NCI-H2081 treated with DMSO at 0.1 percent for 48 hours (cell line): ENCODE measurements at places on chromosomes 5 and 9.

DNA sequence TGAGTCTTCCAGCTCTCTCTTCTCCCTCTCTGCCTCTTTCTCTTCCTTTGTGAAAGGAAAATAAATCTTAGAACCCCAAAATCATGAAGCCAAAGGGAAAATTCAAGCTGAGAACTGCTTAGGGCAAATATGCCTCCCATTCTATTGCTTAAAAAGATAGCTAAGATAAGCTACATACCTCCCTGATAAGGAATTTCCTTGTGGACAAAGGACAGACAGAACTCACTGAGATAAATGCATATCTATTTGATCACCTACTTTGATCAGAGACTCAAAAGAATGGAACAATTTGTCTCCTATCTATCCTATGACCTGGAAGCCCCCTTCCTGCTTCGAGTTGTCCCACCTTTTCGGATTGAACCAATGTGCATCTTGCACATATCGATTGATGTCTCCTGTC lies 220.6 kb upstream of the NMUR2 start:
- no peak for DNase-seq

- DNase-seq, result no peak
Observed at GRCh38 chr5:125422342-125422741, 675.9 kb upstream of the ZNF608 start.

DNA sequence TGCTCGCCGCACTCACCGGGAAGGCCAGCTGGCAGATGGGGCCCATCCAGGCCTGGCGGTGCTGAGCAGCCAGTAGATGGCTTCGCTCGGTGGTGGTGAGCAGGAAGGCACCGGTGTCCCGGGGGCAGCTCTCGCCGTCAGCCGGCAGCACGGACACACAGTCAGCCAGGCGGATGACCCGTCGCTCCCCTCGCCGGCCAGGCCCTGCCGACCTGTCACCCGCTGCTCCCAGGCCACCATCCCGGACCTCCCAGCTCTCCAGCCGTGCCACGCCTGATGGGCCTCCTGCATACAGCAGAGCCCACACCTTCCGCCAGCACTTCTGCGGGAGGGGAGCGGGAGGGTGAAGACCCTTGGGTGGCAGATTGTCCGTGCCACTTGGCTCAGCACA lies 1.4 kb downstream of the DOK3 start:
- no peak for DNase-seq

- DNase-seq, result no peak
Observed at GRCh38 chr5:61626639-61627282, 294.7 kb downstream of the ZSWIM6 start.

DNA sequence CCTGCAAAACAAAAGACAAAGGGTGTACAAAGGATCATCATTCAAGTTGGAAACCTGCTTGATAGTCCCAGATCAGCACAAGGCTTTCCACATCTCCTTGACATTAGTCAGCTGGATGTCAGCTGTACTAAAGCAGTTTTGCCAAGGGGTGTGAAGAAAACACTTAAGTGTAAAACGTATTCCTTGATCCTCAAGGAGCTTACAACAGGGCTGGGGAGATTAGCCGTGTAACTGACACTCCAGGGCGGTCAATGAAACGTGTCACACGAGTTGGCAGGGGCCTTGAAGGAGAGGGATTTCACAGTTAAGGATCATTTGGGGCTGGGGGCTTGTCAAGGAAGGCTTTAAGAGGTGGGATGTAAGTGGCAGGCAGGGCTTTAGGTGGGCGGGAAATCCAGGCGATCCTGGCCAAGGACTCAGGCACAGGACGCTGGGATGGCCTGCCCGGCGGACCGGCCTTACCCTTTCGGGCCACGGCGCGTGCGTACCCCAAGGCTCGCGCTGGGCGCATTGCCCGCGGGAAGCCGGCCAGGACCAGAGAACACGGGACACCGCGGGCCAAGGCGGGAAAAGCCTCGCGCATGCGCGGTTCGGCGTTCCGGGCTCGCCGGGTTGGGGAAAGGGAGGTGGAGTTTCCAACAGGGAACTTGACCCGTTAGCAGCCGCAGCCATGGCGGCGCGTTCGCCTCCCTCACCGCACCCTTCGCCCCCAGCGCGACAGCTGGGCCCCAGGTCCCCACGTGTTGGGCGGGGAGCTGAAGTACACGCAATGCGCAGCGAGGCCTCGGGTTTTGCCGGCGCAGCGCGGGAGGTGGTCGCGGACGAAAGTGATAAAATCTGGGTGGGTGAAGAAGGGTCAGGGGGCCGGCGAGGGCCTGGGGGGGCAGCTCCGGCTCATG lies at the start of gene CNTLN:
Gene CNTLN (plus strand): TSS at position 645 of the 899 bp plus-strand sequence. CDS start 26 bp downstream, at position 671.
- peak; percentile 69 for DNase-seq

DNA sequence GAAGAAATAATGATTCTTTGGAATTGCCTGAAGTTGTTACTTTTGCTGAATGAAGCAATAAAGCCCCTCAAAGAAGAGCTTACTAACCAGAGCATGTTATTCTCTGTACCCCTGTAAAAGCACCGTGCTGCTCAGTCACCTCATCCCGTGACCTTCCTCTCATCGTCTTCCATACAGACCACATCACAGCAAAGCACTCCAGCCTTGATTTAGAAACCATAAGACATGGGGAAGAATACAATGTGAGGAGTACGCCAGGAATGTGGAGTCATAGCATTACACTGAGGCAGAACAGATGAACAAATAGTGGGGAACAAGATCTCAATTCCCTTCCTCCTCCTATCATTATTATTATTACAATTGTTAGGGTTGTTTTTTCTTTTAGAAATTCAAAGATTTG lies 49.1 kb downstream of the ERAP1 start:
- DNase-seq, result no peak

DNA sequence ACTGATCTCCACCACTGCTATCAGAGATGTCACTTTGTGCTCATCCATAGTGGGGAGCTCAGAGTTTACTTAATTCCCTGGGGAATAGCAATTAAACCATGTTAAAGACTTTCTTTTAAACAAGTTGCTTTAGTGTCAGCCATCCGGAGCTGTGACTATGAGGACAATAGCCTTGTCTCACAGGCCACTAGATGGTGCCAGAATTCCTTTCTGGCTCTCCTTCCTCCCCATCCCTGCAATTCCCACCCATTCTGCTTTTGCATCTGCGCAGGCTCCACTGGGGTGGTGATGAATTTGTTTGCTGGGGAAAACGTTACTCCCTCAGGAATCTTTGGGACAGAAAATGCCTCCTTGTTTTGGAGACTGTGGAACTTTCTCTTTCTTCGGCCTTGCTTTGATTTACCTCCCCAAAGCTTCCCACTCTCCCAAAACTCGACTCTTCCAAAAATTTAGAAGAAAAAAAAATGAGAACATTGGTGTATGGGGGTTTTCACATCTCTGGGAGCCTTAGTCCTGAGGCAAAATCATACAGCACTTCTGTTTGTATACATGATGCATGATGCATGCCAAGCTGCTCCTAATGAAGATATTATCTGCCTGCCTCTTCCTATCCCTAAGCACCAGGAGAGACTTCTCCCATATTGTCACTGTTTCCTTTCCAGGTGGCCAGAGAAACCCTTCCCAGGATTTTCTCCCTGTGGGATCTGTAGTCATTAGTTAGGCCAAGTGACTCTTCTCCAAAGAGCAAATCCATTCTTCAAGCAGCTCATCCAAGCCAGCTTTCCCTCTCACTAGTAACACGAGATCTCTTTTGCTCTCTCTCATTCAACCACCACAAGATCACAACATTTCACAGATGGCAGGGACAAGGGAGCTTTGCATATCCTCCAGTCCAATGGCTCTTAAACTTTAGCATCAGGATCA lies 466.1 kb downstream of the TLR4 start:
- peak; percentile 42 for DNase-seq

DNA sequence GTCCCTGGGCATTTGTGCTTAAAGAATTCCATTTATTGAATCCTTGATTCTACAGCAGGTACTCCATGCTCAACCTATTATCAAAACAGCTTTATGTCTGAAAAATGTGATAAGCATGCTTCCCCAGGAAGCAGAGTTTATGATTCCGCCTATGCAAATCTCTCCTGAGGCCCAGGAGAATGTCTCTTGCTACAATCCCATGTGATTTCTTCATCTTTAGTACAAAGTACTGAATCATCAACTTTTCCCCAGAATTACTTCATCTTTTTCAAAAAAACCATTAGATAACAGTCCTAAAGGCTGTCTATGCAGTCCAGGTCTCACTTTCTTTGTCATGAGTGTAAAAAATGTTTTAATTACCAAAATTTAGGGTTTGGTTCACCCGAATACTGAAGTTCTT lies 130.2 kb upstream of the ADAMTSL1 start:
- no peak for DNase-seq

- no peak for DNase-seq
Observed at GRCh38 chr9:96126321-96126881, 175.6 kb downstream of the HSD17B3 start.

DNA sequence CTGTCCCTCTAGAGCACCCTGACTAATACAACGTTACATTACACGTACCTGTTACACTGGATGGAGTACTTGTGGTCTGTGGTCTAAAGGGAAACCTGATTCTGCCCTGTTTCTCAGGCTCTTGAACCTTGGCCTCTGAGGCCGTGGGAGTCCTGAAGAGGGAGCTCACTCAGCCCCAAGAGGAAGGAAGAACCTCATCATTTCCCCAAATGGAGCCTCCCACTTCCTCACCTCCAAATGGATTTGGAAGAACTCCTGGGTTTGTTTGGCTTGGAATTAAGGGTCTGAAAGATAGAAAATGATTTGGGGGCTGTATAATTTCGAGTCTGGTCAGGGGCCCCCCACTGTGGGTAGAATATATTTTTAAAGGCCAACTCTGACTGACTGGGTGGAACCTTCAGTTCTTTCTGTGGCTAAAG lies 200.2 kb downstream of the SEMA6A start:
- no peak for DNase-seq

DNA sequence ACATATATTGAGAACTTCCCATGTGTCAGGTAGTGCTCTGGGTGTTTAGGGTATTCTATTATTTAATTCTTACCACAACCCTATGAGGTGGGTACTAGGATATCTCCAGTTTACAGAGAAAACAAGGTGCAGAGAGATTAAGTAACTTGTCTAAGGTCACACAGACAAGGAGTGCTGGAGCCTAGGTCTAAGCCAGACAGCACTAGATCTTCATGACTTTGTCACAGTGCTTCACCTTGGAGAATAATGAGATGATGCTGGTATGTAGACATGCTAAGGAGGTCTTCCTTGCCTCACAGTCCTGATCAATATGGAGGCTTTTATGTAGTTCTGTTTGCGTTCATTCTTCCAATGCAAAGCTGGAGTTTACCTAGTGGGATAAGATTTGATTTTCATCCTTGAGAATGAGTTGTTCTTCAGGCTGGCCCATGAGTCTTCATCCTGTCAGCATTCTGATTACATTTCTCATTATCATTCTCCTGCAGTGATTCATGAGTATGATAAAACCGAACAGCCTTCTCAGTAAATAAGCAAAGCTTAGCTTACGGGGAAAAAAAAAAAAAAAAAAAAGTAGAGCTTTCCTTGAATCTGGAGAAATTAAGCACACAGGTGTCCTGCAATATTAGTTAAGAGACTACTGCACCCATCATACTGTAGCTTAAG lies 176.3 kb downstream of the C9orf152 start:
- DNase-seq, result no peak

GRCh38 chr9:73370053-73370452 lies 218.4 kb downstream of the ANXA1 start:
- DNase-seq, result no peak

DNA sequence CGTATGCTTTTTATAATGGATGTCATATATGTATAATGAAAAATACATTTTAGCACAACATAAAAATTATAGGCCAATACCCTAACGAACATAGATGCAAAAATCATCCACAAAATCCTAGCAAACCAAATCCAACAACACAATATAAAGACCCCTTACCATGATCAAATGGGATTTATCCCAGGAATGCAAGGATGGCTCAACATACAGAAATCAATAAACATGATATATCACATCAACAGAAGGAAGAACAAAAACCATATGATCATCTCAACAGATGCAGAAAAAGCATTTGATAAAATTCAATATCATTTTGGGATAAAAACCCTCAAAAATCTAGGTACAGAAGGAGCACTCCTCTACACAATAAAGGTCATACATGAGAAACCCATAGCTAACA lies 27.7 kb downstream of the VAV2 start:
- no peak for DNase-seq

DNA sequence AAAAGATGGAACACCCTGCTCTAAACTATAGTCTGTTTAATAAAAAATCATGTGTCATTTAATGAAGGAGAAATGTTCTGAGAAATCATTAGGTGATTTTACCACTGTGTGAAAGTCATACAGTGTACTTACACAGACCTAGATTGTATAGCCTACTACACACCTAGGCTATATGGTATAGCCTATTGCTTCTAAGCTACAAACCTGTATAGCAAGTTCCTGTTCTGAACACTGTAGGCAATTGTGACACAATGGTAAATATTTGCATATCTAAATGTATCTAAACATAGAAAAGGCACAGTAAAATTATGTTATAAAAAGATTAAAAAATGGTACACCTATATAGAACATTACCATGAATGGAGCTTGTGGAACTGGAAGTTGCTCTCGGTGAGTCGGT lies 40.6 kb downstream of the EFNA5 start:
- DNase-seq, result no peak

- DNase-seq, result no peak
Observed at GRCh38 chr5:89849830-89850512, 559.6 kb downstream of the CETN3 start.

DNA sequence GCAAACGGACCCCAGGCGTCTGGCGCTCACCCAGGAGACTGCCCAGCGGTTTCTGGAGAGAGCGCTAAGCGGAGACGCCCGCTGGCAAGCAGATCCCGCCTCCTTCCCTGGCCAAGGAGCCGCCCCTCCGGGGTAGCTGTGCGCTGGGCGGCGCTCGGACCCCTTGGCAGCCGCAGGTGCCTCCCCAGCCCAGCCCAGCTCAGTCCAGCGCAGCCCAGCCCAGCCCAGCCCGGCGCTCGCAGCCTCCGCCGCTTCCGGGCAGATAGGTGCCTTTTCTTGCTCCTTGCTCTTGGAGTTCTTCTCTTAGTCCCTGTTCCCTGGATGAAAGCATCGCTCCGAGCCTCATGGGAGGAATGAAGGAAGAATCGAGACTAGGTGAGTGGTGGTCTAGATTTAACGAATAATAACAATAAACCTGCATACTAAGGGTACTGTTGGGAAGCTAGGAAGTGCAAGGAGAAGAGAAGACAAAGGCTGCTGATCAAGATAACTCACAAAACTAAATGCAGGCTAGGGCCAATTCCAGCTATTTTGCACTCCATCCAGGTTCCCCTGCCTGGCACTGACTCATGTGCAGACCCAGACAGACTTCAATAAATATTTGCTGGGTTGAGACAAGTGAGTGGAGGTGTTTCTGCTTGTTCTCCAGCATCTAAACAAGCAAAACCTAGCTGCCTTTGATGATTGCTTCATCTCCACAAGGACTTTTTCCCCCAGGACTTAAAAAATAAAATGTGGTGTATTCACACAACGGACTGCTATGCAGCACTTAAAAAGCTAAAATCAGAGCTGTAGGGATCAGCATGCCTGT lies at the start of gene STK32A:
Gene STK32A (plus strand): TSS at position 202 of the 811 bp plus-strand sequence. CDS start 4,609 bp downstream, outside the sequence.
- no peak for DNase-seq

- no peak for DNase-seq
Observed at GRCh38 chr5:133510634-133511262, 101.6 kb downstream of the FSTL4 start.
